Activated effector memory CD4-positive, alpha-beta T cell treated with anti-CD3 and anti-CD28 coated beads, Interleukin-2, amount 50 U/mL, for 16 hours (primary cell): ENCODE measurements at places on chromosomes 4 and X.

DNA sequence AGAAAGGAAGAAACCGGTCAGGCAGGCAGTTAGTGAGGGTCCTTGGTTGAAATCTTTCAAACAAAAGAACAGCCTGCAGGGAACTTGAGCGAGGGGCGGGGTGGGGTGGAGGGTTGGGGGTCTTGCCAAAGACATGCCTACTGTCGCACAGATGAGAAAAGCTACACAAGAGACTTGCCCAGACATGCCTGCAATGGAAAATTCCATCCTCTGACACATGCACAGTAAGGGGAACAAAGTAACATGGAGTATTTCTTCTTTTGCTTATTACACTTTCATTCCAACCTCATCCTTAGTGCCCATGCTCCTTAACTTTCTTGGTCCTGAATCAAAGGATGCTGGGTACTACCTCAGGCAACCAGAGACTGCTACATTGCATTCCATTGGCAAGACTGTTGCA lies 1491.2 kb downstream of the STIM2 start:
- no peak for DNase-seq

- no peak for DNase-seq
Observed at GRCh38 chr4:37653601-37654000, 32.6 kb downstream of the RELL1 start.

- no peak for DNase-seq
Observed at GRCh38 chrX:30635630-30636029, 17.6 kb upstream of the GK start.

DNA sequence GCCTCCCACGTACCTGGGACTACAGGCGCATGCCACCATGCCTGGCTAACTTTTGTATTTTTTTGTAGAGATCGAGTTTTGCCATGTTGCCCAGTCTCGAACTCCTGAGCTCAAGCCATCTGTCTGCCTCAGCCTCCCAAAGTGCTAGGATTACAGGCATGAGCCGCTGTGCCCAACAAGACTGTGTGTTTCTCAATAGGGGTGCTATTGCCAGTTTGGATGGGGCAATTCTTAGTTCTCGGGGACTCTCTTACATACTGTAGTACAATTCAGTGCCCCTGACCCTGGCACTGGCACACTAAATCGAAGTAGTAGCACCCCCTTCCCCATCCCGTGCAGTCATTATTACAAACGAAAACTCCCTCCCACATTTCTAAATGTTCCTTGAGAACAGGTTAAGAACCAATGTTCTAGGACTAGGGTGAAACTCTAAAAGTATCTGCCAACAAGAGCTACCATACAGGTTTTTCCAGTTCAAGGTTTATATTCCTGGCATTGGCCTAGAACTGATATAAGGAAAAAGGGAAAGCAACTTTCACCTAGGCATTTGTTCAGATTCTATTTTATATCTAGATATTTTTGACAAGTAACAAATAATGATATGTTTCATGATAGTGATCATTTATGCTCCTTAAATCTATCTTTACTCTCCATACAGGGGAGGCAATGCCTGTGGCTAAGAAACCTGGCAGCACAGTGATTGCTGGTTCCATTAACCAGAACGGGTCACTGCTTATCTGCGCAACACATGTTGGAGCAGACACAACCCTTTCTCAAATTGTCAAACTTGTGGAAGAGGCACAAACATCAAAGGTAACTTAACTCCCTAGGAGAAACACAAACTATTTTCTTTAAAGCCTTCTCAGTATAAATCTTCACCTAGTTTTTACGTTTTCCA lies 50.4 kb upstream of the PGAM4 start:
- DNase-seq = no peak

GRCh38 chr4:60579335-60579734 lies 620.8 kb upstream of the ADGRL3 start:
- DNase-seq = no peak

- DNase-seq = no peak
Observed at GRCh38 chr4:7112656-7113055, 44.8 kb upstream of the GRPEL1 start.

DNA sequence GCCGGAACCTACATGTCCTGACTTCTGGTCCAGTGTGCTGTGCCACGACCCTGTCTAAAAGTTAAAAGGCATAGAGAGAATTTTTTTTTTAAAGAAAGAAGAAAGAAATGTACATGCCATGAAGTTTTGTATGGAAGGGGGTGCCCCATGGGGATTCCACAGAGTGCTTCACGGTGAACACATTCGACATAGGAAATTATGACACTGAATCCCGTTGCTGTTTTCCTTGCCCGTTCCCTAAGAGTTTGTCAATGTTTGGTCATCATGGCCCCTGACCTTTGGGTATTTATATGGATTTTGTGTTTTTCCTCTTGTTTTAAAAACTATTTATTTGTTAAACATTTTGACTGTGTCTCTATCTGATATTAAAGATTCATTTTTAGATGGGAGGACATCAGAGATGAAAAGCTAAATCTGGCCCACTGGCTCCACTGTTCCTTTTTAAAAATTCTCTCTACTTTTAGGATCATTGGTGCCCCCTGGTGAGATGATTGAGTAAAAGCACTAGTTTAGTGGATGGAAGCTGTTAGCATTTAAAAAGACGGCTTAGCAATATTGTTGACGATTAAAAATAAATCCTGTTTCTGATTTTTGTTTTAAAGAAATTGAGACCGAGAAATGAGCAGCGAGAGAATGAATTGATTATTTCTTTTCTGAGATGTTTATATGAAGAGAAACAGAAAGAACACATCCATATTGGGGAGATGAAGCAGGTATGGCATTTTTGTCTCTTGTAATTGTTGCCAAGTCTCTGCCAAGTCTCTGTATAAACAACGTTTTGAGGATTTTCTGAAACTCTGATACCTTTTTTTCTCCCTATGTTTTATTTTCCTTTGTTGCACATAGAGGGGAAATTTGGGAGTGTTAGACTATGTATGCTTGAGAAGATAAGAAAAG lies 75.0 kb downstream of the PTTG2 start:
- DNase-seq = no peak

- DNase-seq = no peak
Observed at GRCh38 chr4:24032371-24032989, 142.6 kb upstream of the PPARGC1A start.

DNA sequence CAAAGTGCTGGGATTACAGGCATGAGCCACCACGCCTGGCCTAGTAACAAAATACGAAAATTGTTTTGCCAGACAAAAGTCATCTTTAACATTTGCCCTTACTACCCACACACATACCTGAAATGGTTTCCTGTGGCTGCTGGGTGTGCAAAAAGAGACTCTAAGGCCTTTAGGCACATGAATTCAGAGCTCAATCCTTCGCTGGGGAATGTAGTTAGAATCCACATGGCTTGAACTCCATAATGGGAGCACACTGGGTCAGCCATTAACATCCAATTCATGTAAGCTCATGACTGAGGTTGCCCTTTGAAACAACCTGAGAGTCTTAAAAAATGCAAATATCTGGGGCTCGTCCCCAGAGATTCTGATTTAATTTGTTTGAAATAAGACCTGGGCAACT lies 87.8 kb downstream of the HPGD start:
- no peak for DNase-seq

- no peak for DNase-seq
Observed at GRCh38 chr4:17236686-17237085, 275.2 kb downstream of the QDPR start.

DNA sequence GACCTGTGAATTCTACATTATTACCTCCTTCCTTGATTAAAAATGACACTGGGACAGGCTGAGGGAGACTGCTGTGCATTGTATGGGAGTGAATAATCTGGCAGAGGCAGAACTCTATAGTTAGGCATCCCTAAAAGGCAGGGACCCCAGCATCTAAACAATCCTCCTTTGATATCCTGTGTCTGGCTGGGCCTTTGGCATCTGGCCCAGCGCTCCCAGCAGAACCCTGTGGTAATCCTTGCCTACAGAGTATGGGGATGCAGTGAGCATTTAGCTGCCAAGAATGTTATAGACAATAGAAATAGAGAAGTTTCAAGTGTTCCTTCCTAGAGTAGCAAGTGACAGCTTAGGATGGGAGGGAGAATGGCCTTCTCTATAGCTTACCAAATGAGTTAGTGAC lies 38.5 kb downstream of the ZCCHC12 start:
- no peak for DNase-seq

GRCh38 chrX:136192839-136193414 lies 45.6 kb downstream of the FHL1 start:
- DNase-seq = no peak

GRCh38 chr4:147351083-147351787 lies 129.7 kb upstream of the EDNRA start:
- DNase-seq = no peak
